ENCODE measurements at places on chromosomes 13 and 19. TPM values are rescaled to one million over a fixed set of nuclear protein-coding genes. Genes with fewer than 3 reads are reported as not detected.

Gene DNASE2
- polyA plus RNA-seq, result 40.7 TPM

Gene FCAR
- not detected for polyA plus RNA-seq

Gene RFXANK
- 98.2 TPM for polyA plus RNA-seq

Gene MYADM
- polyA plus RNA-seq, result 38.7 TPM

Gene C13orf42
- not detected for polyA plus RNA-seq

DNA sequence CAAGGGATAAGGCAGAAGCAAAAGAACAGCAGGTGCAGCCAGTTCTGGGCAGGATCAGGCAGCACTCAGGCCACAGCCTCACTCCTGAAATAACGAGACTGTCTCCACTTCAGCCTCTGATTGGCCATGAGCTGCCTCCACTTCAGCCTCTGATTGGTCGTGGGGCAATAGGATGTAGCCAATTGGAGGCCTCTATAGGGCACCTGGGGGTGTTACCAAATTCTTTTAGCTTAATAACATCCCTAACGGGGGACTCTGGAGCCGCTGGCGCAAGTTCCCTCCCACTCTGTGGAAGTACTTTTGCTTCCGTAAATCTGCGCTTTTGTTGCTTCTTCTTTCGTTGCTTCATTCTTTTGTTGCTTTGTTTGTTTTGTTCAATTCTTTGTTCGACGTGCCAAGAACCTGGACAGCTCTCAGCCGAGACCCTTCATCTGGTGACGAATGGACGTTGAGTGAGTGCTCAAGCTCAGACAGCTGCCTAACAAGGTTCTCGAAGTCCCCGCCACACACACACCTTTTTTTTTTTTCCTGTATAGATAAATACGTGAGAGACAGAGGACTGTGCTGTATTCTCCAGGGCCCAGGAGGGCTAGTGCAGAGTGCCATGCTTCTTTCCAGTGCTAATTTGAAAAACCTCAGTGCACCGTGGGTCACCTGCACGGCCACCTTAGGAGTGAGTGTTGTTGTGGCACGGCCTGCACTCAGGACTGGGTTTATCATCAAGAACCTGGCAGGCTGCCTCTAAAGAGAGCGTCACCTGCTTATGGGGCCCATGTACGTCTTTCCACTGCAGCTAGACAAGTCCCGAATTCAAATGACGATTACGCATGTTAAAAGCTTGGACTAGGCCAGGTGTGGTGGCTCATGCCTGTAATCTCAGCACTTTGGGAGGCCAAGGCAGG, 32.0 kb upstream of the TUBGCP3 start:
- no peak overlapping the region for H3K4me3 ChIP-seq
- H3K27ac ChIP-seq, result no peak overlapping the region
- H3K4me1 ChIP-seq, result no peaks in the 10 kb centered on the region
- peaks cover 5% of the 10 kb centered on the region for H3K27me3 ChIP-seq
- H3K36me3 ChIP-seq, result no peaks in the 10 kb centered on the region

DNA sequence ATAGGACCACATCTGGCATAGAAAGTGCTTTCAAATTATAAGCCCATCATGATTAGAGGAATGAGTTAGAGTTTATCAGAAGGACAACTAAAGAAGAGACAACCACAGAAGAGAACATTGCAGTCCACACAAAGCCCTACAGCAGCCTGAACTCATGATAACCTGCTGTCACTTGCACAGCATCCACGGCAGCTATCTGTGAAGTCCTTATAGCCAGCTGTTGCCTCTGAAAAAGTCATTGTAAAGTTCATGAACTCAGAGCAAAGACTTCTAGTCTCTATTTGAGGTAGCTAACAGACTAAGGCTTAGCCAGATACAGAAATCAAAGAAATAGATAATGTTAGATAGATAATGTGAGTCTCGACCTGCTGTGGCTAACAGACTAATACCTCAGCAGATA, 450.0 kb downstream of the KLF5 start:
- no peaks in the 10 kb centered on the region for H3K4me1 ChIP-seq
- H3K27ac ChIP-seq, result no peak overlapping the region
- DNase-seq, result no peak
- H3K27me3 ChIP-seq, result no peaks in the 10 kb centered on the region

- H3K4me3 ChIP-seq, result no peak overlapping the region
- H3K27me3 ChIP-seq, result peaks cover 34% of the 10 kb centered on the region
- DNase-seq, result no peak
- H3K27ac ChIP-seq, result no peak overlapping the region
- no peaks in the 10 kb centered on the region for H3K4me1 ChIP-seq
Observed at GRCh38 chr13:111368091-111368490, 47.6 kb downstream of the TEX29 start.

DNA sequence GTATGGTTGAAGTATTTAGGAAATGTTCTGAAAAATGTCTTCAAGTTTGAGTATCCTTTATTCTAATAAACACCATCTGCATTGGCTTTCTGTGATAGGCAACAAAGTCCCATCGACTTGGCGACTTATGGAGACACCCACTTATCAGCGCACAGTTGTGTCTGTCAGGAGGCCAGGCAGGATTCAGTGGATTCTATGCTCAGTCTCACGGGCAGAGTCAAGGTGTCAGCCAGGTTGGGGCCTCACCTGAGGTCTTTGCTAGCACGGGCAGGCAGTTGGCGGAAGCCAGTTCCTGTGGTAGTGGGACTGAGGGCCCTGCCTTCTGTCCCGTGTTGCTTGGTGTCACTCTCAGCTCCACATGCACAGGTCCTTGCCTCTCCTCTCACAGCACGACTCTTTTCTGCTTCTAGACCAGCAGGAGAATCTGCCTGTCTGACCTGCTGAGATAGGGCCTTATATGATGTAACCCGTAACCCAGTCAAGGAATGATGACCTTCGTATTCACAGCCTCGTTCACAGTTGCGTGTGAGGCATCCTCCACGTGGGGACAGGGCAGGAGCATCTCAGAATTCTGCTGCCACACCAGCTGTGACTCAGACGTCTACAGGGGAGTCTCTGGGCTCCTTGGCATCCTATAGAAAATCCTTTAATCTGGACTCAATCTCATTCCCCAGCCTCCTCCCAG, 10.0 kb downstream of the CUL4A start:
- peaks cover 17% of the 10 kb centered on the region for H3K36me3 ChIP-seq
- no peak overlapping the region for H3K4me3 ChIP-seq
- no peaks in the 10 kb centered on the region for H3K27me3 ChIP-seq
- H3K4me1 ChIP-seq, result peaks cover 7% of the 10 kb centered on the region

- peaks cover 13% of the 10 kb centered on the region for H3K4me1 ChIP-seq
- H3K36me3 ChIP-seq, result no peaks in the 10 kb centered on the region
- DNase-seq, result no peak
- H3K27ac ChIP-seq, result no peak overlapping the region
- H3K27me3 ChIP-seq, result no peaks in the 10 kb centered on the region
- H3K4me3 ChIP-seq, result no peak overlapping the region
Observed at GRCh38 chr13:28346154-28346553, 148.8 kb downstream of the FLT1 start.

DNA sequence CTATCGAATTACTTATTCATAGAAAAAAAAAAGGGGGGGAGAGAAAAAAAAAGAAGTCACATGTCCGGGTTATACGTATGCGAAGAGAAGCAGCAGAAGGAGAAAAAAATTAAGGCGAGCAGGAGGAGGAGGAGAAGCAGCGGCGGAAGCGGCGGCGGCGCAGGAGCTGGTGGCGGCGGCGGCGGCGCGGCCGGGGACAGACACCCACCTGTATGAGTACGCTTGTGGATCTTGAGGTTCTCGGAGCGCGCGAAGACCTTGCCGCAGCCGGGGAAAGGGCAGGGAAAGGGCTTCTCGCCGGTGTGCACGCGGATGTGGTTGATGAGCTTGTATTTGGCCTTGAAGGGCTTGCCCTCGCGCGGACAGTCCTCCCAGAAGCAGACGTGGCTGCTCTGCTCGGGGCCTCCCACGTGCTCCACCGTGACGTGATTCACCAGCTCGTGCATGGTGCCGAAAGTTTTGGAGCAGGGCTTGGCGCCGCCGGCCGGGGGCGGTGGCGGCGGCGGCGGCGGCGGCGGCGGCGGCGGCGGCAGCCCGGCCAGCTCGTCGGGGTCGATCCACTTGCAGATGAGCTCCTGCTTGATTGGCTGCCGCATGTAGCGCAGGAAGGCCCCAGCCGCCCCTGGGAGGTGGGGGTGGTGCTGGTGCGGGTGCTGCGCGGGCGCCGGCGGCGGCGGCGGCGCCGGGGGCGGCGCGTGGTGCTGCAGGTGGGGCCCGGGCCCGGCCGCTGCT, 1.5 kb downstream of the ZIC5 start:
- H3K27me3 ChIP-seq, result peaks cover 90% of the 10 kb centered on the region
- no peaks in the 10 kb centered on the region for H3K4me1 ChIP-seq
- H3K4me3 ChIP-seq, result no peak overlapping the region
- no peaks in the 10 kb centered on the region for H3K36me3 ChIP-seq
- no peak for DNase-seq
- no peak overlapping the region for H3K27ac ChIP-seq

- no peaks in the 10 kb centered on the region for H3K4me1 ChIP-seq
- no peak for DNase-seq
- no peaks in the 10 kb centered on the region for H3K27me3 ChIP-seq
Observed at GRCh38 chr13:113098162-113098732, 7.3 kb upstream of the F7 start.

- no peaks in the 10 kb centered on the region for H3K27me3 ChIP-seq
- H3K4me1 ChIP-seq, result no peaks in the 10 kb centered on the region
- peaks cover 2% of the 10 kb centered on the region for H3K36me3 ChIP-seq
- no peak overlapping the region for H3K27ac ChIP-seq
- no peak overlapping the region for H3K4me3 ChIP-seq
- DNase-seq, result peak; percentile 17
Observed at GRCh38 chr13:43085545-43085944, 62.2 kb downstream of the DNAJC15 start.

DNA sequence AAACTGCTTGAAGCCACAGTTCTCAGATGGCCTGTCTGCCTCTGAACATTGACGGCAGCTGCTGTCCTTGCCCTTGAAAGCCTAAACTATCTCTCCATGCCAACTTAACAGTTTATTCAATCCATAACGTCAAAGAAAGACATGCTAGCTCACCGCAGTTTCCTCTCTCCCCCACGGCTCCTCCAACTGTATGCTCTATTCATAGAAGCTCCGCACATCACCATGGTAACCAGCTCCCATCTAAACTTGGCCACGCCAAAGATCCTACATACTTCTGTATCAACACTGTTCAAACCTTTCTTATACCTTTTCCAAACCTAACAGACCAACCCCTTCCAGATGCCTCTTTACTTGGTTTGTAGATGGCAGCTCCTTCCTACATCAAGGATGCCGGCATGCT, 48.6 kb downstream of the ZNF91 start:
- H3K27ac ChIP-seq, result no peak overlapping the region
- H3K27me3 ChIP-seq, result no peaks in the 10 kb centered on the region
- no peak overlapping the region for H3K4me3 ChIP-seq
- DNase-seq, result no peak

DNA sequence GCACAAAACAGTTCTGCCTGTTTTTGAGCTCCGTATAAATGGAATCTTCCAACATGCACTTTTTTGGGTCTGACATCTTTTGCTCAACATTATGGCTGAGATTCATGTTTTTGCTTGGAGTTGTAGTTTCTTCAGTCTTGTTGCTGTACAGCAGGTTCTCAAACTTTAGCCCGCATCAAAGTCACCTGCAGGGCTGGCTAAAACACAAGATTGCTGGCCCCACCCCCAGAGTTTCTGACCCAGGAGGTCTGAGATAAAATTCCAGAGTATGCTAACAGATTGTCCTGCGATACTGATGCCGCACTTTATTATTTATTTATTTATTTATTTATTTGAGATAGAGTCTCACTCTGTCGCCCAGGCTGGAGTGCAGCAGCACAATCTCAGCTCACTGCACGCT, 79.8 kb upstream of the WASF3 start:
- H3K27ac ChIP-seq, result no peak overlapping the region
- no peaks in the 10 kb centered on the region for H3K27me3 ChIP-seq
- no peaks in the 10 kb centered on the region for H3K36me3 ChIP-seq
- H3K4me3 ChIP-seq, result no peak overlapping the region

GRCh38 chr13:30898678-30899241, 7.3 kb upstream of the MEDAG start:
- no peak for DNase-seq
- no peak overlapping the region for H3K4me3 ChIP-seq
- H3K36me3 ChIP-seq, result no peaks in the 10 kb centered on the region
- no peak overlapping the region for H3K27ac ChIP-seq
- no peaks in the 10 kb centered on the region for H3K4me1 ChIP-seq

GRCh38 chr13:20988909-20989655, 72.3 kb downstream of the LATS2 start:
- no peaks in the 10 kb centered on the region for H3K27me3 ChIP-seq
- DNase-seq, result no peak
- H3K36me3 ChIP-seq, result peaks cover 44% of the 10 kb centered on the region
- no peak overlapping the region for H3K27ac ChIP-seq
- no peak overlapping the region for H3K4me3 ChIP-seq

- DNase-seq, result no peak
- H3K36me3 ChIP-seq, result no peaks in the 10 kb centered on the region
- no peak overlapping the region for H3K27ac ChIP-seq
- H3K27me3 ChIP-seq, result no peaks in the 10 kb centered on the region
- H3K4me3 ChIP-seq, result no peak overlapping the region
Observed at GRCh38 chr19:49830766-49831165, 12.7 kb downstream of the MED25 start.

GRCh38 chr19:17246681-17247425, 1.1 kb upstream of the NR2F6 start:
- no peaks in the 10 kb centered on the region for H3K27me3 ChIP-seq
- DNase-seq, result peak; percentile 88
- peaks cover 6% of the 10 kb centered on the region for H3K4me1 ChIP-seq
- 0 out of 2 replicates have a peak overlapping the region, but pooled peaks have one; percentile 55 for H3K4me3 ChIP-seq

GRCh38 chr13:25068810-25069209, 27.1 kb upstream of the PABPC3 start:
- no peaks in the 10 kb centered on the region for H3K36me3 ChIP-seq
- H3K27me3 ChIP-seq, result peaks cover 6% of the 10 kb centered on the region
- no peak overlapping the region for H3K27ac ChIP-seq

DNA sequence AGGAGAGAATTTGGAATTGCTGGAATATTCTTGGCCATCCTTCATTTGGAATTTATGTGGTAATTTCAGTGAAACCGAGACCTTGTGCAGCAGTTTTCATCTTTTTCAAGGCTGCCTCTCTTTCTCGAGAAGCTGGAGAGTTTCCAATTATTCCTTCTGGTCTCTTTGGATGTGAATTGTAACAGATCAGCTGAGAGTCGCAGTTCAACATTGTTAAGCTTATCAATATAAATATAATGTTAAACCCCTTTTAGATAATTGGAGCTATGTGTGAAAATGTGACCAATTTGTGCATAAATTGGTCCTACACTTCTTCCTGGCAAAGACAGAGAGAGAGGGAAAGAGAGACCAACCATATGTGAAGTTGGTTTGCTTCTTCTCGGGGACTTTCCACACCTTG, 425.6 kb downstream of the TSHZ3 start:
- peaks cover 2% of the 10 kb centered on the region for H3K4me1 ChIP-seq
- no peak for DNase-seq
- H3K4me3 ChIP-seq, result no peak overlapping the region

- H3K4me1 ChIP-seq, result no peaks in the 10 kb centered on the region
- H3K4me3 ChIP-seq, result no peak overlapping the region
- no peak overlapping the region for H3K27ac ChIP-seq
- no peak for DNase-seq
- no peaks in the 10 kb centered on the region for H3K27me3 ChIP-seq
- H3K36me3 ChIP-seq, result no peaks in the 10 kb centered on the region
Observed at GRCh38 chr13:23912469-23912868, 15.2 kb upstream of the C1QTNF9B start.

- no peak for DNase-seq
- H3K27me3 ChIP-seq, result no peaks in the 10 kb centered on the region
- no peak overlapping the region for H3K4me3 ChIP-seq
- no peaks in the 10 kb centered on the region for H3K4me1 ChIP-seq
Observed at GRCh38 chr13:40480915-40481516, 185.4 kb downstream of the FOXO1 start.

Measured in SK-N-SH (cell line).